Activated effector memory CD4-positive, alpha-beta T cell treated with Interleukin-2 at 50 U/mL for 16 hours (primary cell): ENCODE measurements at places on chromosomes 6 and 20.

DNA sequence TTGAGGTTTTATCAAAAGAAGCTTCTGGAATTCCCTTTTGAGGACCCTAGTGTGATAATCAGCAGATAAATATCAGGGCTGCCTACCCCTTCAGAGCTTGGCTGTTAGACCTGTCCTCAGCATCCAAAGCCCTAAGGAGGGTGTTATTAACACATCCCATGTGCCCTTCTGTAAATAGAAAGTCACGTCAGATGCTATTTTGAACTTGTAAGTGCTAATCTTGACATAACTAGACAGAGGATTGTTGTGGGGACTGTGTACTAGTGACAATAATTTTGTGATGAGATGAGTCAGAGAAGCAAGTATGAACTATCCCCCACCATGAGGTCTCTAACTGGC is 4.9 kb upstream of the LAMA4 start:
- no peak for DNase-seq

GRCh38 chr6:36216559-36216958 is 20.0 kb downstream of the BRPF3 start:
- DNase-seq: no peak

GRCh38 chr6:123467392-123467791 is 169.4 kb downstream of the TRDN start:
- DNase-seq: no peak

GRCh38 chr6:135195522-135195921 is 14.4 kb downstream of the MYB start:
- DNase-seq: no peak

GRCh38 chr6:5202941-5203340 is 57.8 kb downstream of the LYRM4 start:
- no peak for DNase-seq

GRCh38 chr6:129344379-129344778 is 365.6 kb downstream of the ARHGAP18 start:
- DNase-seq: no peak

DNA sequence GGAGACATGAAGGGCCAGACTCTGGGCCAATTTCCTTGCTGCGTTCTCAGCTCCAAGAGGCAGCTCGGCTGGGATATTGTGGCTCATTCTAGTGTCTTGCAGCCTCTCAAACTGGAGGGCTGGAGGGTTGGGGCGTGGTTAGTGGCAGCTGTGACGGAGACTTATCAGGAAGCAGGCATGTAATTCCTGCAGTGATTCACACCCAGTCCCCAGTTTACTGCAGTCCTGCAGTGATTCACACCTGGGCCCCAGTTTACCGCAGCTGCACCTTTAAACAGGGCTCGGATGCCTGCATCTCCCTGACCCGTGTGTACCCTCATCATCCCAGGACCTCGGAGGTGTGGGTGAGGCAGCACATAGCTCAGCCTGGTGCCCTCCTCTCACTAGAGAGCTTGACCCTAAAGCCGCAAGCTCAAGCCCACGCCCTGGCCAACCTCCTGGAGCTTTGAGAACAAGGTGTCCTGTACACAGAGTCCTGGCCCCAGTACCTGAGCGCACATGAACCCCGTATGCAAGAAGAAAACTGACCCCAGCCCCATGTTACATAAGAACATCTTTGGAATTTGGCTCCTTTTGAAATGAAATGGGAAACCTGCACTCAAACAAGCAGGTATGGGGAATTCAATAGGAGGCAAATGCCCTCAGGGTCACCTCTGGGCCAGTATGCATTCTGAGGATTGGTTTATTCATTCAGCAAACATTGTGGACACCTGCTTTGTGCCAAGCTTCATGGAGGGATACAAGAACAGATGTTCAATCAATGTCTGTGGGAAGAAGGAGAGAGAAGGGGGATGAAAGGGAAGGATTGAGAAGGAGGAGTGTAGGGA is 55.3 kb upstream of the FAM83D start:
- no peak for DNase-seq

DNA sequence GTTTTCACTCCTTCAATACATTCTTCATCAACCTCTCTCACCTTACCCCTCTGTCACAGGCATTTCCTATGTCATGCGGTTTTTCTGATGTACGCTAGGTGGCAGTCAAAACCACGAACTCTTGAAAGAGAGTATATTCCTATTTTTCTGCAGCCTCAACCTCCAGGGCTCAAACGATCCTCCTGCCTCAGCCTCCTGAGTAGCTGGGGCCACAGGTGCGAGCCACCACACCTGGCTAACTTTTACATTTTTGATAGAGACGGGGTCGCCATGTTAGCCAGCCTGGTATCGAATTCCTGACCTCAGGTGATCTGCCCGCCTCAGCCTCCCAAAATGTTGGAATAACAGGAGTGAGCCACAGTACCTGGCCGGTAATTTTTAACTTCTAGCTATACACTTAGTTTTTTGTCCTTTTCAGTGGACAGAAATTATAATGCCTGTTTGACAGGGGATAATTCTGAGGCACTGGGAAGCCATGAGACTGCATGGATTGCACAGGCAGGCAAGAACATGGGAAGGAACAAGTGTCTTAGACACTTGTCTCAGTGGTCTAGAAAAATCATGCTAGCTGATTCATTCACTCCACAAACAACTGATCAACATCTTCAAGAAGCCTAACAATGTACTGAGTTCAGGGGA is 22.5 kb upstream of the HFE start:
- DNase-seq: peak; percentile 9

DNA sequence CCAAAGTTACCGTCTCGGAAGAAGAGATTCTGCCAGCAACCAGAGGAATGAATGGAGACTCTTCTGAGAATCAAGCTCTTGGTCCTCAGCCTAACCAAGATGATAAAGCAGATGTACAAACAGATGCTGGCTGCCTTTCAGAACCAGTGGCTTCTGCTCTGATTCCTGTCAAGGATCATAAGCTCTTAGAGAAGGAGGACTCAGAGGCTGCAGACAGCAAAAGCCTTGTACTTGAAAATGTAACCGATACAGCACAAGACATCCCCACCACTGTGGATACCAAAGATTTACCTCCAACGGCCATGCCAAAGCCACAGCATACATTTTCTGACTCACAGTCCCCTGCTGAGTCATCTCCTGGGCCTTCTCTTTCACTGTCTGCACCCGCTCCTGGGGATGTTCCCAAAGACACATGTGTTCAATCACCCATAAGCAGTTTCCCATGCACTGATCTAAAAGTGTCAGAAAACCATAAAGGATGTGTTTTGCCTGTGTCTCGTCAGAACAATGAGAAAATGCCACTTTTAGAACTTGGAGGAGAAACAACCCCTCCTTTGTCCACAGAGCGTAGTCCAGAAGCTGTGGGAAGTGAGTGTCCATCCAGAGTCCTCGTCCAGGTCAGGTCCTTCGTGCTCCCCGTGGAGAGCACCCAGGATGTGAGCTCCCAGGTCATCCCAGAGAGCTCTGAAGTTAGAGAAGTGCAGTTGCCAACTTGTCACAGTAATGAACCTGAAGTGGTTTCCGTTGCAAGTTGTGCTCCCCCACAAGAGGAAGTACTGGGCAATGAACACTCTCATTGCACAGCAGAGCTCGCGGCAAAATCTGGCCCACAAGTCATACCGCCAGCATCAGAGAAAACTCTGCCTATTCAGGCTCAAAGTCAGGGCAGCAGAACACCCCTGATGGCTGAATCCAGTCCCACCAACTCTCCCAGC is 109.6 kb downstream of the RTN4IP1 start:
- peak; percentile 64 for DNase-seq
